ENCODE measurements at places on chromosomes 7 and 10. TPM values are rescaled to one million over a fixed set of nuclear protein-coding genes. Genes with fewer than 3 reads are reported as not detected.

DNA sequence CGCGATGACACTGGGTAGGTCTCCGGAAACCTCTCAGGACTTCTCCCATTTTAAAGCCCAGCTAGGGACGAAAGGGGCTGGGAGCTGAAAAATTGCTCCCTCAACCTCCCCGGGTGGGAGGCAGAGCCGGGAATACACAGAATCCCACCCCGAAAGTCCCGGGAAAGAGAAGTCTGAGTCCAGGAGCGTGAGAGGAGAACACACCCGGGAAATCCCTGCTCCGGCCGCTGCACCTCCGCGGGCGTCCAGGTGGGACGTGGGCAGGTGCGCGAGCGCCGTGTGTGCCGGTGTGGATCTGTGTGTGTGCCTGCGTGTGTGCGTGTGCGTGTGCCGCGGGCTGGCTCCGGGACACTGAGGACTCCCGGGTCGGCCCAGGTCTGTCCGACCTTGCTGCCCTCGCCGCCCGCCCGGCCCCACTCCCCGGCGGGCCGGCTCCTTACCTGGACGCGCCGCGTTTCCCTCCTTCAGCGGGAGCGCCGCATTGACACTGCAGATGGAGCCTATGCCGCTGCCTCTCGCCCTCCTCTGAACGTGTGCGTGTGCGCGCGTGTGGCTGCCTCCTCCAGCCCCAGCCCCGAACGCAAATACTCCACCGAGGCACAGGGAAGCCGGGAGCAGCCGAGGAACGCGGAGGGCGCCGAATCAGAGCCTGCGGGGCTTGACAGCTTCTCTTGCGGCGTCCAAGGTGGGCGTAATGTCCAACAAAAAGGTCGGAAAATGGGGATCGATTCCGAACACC, at the start of gene PLXNA4:
TSS of gene PLXNA4 (minus strand) at position 489 of the 739 bp plus-strand sequence. CDS start 67,777 bp downstream, outside the sequence.
- DNase-seq = no peak

DNA sequence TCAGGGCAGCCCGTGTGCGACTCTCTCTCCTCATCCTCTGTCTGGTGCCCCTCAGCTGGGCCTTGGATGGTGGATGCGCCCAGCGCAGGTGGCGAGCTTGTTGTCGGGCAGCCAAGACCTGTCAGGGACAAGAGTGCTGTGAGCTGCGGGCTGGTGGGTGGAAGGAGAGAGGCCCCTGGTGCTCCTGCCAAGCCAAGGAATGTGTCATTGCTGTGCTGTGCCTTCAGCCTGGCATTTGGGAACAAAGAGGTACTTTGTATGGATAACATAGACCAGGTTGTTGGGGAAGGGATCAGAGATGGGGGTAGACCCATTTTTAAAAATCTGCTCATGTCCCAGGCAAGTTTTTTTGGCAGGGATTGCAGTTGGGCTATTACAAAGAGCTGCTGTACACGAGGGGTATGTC, 120.9 kb downstream of the PKD1L1 start:
- DNase-seq = no peak

DNA sequence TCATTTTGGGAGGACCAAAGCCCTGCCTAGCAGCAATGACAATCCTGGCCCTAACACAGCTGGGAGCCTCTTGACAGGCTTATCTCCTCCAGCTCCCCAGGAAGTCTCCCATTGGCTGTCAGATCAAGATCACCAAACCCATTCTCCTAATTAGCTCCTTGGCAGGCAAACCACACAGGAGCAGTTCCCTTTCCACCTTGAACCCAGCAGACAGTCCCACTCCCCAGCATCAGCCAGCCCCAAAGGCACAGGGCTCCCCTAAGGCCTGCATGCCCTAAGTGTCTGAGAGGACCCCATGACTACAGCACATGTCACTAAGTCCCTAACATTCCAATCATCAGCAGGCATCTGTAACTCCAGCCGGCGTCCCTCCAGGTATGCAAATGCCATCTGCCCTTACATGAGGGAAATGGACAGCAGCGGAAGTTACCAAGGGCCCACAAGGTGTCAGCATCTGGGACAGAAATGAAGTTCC, 348.5 kb downstream of the KCNMA1 start:
- DNase-seq = no peak

DNA sequence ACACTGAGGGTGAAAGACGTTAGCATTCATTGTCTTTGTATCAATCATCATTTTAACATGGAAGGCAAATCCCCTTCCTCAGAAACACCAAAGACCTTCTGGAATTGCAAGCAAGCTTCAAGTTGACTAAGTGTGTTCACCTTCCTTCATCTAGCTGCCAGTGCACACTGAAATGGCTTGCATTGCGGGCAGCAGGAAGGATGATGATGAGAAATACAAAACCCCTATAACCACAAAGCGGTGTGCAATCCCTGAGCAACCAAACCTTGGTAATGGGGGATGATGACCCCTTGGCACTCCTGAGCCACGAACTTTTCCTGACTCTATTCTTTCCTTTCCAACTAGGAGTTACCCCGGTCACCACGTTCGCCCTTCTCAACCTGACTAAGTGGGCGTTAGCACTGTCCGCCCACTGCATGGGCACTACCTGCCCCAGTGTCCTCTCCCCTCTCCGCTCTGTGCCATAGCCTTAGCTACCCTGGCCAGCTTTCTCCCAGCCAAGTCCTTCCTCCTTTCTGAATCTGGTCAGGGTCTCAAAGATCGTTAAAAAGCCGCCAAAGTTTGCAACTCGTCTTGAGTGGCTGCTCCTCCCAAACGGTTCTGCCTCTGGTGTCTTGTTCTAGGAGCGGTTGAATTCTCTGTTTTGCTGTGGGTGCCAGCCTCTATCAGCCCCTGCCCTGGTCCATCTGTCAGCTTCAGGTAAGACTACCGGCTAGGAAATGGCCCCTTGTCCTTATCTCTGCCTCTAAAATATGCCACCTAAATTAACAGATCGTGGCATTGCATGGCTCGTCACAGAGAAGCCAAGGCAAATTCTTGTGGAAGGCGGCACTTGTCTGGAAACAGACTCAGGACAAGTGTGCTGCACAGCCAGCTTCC, 586 bp upstream of the AOC1 start:
- no peak for DNase-seq

Gene GIMAP2
- 7.2 TPM for polyA plus RNA-seq

GRCh38 chr10:30709229-30709628, 79.7 kb upstream of the LYZL2 start:
- no peak for DNase-seq

GRCh38 chr7:98788966-98789365, 80.8 kb downstream of the TMEM130 start:
- DNase-seq = no peak

GRCh38 chr7:46133751-46134150, 212.7 kb upstream of the IGFBP3 start:
- DNase-seq = no peak

DNA sequence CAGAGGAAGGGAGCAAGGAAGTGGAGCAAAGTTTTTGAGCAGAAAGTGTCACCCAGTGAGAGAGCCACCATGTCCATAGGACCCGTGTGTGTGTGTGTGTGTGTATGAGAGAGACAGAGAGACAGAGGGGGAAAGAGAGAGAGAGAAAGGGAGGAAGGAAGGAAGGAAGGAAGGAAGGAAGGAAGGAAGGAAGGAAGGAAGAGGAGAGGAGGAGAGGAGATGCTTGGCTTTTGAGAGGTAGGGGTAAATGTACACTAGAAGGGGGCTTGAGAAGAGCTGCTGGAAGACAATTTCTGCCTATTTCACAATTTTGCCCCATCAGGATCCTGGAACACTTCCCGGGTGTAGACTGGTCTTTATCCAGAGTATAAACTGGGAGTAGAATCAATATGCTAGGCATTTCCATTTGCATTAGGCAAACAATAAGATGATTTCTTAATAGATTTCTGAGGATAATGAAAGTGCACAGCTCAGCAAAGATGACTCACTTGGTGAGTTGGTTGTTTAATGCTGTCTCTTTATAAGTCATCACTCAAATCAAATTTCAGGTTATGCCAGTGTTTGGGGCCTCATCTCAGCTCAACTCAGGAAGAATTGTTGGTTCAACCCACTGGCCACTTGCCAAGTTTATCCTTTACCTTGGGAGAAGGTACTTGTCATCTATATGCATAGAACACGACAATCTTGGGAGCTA, 70.0 kb upstream of the FAM13C start:
- DNase-seq = no peak

GRCh38 chr10:22344781-22345300, 455 bp upstream of the SPAG6 start:
- DNase-seq = no peak

DNA sequence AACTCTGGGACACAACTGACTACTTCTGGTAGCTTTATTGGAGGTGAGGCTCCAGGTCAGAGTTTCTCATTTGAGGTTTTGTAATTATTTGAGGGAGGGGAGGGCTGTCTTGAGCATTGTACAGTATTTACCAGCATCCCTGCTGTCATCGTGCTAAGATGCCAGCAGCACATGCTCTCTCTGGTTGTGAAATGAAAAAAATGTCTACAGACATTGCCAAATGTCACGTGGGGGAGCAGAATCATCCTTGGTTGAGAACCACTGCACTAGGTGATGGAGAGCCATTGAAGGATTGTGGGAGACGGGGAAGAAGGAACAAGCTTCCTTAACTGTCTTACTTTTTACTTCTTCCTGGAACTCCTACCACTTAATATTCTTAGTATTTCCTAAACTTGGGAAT, 5.0 kb downstream of the SEPTIN7 start:
- no peak for DNase-seq

DNA sequence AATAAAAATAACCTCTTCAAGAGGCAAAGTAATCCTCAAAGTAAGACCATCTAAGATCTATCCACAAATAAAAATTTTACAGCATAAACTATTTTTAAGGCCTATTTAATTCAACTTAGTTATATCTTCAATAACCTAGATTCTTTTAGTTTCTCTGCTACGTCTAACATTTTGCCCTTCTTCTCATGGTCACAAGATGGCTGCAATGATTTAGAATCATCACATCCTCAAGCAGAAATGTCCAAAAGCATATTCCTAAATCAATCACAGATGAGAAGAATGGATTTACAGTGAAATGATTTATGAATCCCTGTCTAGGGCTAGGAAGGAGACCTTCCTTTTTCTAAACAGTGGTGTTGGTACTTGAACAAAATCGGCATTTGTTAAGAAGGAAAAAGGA, 304.7 kb downstream of the ARHGAP12 start:
- DNase-seq = no peak

- no peak for DNase-seq
Observed at GRCh38 chr10:22329150-22329549, 8.3 kb downstream of the BMI1 start.

Gene ABCB1
- 18.9 TPM for polyA plus RNA-seq

DNA sequence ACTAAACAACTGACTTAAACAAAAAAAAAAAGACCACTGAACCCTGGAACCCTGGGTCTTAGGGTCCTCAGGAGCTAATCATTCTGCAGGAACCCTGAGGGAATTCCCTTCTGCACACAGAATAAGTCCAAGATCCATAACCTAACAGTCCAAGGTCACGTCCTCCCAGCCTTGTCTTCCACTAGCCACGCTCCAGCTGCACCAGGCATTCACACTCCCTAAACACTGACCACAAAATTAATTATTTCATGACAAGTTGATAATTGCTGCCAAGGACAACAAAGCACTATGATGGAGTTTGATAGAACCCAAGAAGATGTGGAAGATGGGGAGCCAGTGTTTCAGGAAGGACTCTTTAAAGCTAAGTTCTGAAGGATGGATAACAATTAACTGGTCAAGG, 130.6 kb downstream of the SH3PXD2A start:
- no peak for DNase-seq

Gene CFAP46
- polyA plus RNA-seq = 7.2 TPM

GRCh38 chr7:44145969-44146911, 5.1 kb upstream of the MYL7 start:
- DNase-seq = no peak

Gene COL28A1
- polyA plus RNA-seq = 13.1 TPM

- DNase-seq = no peak
Observed at GRCh38 chr7:17991866-17992648, 35.6 kb downstream of the PRPS1L1 start.

- no peak for DNase-seq
Observed at GRCh38 chr7:148708026-148708885, 9.6 kb downstream of the CUL1 start.

Gene INA
- polyA plus RNA-seq = 1.7 TPM

DNA sequence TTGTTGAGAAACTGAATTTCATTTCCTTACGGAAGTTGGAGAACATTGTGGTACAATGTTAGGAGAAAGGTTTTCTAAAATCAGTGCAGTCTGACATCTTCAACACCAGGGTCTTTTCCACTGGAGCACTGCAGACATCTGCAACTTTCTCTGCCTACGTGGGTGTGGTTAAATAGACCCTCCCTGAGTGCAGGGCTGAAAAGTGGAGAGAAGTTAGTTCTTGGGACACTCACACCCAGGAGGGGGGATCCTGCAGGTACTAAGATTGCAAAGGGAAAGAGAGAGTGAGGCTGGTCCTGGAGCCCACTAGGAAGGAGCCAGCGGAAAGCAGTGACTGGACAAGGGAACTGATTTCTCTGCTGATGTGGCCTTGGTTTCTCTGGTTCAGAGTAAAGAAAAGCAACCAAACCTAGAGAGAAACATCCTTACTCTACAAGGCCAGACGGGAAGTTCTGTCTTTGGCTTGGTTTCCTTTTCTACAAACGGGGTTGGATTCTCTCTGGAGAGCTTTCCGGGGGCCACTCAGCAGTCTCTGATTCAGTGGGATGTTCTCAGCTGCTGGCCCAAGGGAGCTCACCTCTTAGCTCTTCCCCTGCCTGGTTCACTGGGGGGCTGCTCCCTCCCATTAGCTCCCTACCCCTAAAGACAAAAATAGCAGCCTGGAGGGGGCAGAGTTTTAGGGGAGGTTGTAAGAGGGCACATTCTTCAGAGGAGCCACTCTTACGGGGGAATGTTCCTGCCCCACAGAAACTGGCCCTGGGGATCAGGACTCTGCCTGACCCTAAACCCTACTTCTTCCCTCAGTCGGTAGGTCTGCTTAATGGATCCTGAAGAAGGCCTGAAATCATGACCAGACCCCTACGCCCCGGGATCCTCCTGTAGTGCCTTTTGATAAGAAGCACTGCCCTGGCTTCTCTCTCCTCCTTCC, 2.7 kb downstream of the UPP1 start:
- DNase-seq = no peak

DNA sequence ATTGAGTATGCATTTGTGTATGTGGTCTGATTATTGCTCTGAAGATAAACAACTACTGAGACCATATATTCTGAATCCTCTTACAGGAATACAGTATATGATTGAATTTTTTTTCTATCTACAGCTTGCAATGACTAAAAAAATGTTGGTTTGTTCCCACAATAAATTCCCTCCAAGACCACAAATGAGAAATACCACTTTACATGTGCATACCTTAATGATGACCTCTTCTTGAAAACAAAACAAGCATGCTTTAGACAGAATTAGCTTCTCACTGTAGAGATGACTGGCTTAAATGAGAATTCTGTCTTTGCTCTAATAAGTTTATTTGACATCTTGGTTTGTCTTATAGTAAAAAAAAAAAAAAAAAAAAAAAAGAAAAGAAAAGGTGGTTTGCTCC, 241.5 kb downstream of the PCDH15 start:
- no peak for DNase-seq

- DNase-seq = peak; percentile 18
Observed at GRCh38 chr7:18086165-18087025, 58.7 kb upstream of the PRPS1L1 start.

- DNase-seq = no peak
Observed at GRCh38 chr7:116940689-116941370, 12.5 kb upstream of the ST7 start.

GRCh38 chr7:94848531-94848930, 58.9 kb upstream of the PPP1R9A start:
- no peak for DNase-seq

Measured in right renal pelvis (tissue), 4 donors.